ENCODE measurements at places on chromosomes 4 and X.

- peak; percentile 21 for DNase-seq
Measured at GRCh38 chrX:70998411-70999027, 67.6 kb upstream of the SLC7A3 start.

DNA sequence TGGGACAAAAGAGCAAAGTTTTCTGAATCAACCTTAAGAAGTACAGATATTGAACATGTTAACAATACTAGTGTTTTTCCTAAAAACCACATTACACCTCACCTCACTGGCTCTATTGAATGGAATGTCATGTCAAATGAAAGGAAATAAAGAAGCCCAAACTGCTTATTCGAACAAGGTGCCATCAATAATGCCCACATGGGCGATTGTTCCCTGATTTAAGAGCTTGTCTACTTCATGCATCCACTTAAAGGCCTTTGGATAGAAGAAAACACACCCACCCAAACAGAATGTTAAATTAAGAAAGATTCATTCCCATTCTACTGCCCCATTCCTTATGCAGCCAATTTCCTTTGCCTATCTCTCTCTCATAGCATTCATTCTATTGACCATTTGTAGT lies 118.5 kb upstream of the PAQR3 start:
- no peak for DNase-seq

DNA sequence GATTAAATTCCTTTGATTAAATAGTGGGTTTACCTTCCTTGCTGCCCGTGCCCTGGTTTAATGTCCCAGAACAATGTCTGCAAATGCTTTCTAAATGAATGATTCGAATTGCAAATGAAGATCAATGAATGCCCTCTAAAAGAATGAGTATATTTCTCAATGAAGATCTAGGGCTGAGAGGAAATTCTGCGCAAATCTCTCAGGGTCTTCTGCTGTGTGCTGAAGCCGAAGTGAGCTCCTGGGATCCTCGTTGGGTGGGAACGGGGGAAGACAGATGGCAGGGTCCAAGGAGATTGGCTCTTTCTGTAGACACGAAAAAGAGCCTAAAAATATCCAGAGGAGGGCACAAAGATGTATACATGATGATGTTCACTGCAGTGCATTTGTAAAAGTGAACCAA lies 224.8 kb downstream of the STIM2 start:
- DNase-seq = no peak

DNA sequence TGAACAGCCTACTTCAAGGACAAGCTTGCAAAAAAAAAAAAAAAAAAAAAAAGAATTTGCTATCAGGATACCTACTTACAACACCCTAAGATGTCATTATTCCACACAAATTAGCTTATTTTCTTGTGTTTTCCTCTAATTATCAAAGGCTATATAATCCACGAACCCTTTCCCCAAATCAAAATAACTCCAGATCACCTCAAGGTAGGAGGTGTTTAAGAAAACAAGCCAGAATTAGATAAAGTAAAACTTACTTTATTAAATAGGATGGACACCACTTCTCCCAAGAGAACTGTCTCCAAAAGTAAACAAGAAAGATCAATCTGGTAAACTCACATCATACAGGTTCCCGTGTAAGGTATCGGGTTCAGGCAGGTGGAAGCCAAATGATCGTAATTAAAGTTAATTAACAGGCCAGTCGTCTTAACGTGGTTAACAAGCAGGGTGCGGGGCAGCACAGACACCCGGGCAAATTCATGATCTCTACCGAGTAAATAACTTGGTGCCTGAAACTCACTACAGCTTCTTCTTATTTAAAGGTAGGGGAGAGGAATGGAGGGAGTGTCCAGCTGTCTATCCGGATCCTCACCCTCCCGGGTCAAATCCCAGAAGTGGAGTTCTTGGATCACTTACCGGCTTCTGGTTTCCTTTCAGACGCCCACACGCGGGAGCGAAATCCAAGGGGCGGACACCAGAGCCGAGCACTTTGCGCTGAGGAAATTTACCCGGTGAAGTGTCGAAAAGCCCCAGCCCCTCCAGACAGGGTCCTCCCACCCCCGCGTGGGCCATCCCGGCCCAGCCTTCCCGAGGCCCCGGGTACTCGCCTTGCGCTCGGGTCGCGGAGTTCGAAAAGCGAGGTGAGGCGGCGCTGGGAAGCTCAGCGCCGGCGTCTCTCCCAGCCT lies 708 bp downstream of the ARAP2 start:
- no peak for DNase-seq

DNA sequence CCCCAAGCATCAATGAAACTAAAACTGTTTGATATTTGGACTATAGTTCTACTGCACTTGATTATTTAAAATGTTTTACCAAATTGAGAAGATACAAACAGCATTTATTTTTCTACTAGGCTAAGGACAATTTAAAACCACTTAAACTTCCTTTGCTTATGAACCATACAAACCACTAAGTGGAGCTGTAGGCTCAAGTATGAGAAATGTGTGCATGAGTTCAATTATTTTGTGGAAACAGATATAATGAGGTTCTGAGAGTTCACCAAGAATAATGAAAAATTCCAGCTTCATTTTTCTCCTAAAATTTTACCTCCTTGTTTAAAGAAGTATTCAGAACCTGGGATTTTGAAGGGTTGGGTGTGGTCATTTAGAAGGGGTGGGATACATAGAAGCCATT lies 63.1 kb downstream of the SERPINA7 start:
- DNase-seq = no peak

GRCh38 chr4:9932771-9933170 lies 88.5 kb downstream of the SLC2A9 start:
- DNase-seq = no peak

DNA sequence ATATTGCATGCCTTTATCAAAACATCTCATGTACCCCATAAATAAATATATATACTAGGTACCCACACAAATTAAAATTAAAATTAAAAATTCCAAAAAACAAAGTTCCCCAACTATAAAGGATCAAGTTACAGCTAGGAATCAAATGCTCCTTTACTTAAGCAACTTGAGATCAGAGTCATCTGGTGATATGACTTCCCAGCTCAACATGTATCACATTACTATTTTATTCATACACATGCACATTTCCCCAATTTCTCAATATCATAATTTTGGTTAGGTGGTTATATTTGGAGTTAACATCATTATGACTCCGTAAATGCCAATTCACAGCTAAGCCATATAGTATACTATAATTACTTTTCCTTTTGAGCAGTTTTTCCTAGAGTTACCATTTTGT lies 60.9 kb downstream of the CLOCK start:
- DNase-seq = no peak

DNA sequence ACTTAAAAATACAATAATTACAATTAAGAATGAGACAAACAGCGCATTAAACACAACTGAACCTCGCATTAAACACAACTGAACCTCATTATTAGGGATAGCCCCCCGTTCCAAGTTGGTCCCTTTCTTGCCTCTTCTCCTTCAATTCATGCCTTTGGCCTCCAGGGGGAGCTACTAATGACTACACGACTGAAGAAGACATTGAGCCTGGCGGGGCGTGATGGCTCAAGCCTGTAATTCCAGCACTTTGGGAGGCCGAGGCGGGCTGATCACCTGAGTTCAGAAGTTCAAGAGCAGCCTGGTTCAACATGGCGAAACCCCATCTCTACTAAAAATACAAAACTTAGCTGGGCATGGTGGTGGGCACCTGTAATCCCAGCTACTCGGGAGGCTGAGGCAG lies 56.4 kb upstream of the NWD2 start:
- no peak for DNase-seq

- DNase-seq = no peak
Measured at GRCh38 chr4:119039779-119040178, 95.9 kb upstream of the MYOZ2 start.

DNA sequence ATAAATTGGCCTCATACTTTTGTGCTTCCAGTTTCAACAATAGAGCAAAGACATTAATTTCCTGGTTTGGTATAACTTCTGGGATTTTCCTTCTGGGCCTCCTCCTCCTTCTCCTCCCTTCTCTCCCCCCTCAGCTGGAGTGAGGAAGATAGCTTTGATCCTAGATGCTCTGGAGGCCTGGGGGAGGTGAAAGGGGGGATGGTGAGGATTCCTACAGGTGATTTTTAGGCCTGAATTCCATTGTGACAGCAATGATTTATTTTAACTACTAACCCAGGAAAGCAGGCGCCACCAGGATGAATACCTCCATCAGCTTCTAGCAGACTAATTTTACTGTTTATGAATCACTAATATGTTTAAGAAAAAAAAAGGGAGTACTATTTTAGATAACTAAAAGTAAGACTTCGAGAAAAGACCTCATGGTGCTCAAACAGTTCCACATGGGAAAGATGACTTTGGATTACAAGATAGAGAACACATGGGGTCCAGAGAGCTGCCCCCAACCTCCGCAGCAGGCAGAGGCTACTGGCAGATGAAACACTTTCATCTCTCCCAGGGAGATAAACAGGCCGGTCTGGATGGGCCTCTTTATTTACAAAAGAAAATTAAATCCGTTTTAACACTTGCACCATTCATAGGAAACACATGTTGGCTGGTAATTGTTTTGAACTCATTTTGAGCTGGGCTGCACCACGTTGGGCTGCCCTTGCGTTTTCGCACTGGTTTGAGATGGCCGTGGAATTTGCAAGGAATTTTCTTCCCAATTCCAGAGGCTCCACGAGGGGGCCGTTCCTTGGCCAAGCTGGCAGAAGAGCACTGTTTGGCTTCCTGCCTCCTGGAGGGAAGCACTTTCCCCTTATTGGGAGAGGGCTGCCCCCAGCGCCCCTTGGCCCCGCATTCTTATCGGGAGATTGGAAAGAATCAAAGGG lies 125.1 kb upstream of the STX18 start:
- DNase-seq = peak; percentile 70

- no peak for DNase-seq
Measured at GRCh38 chr4:32472918-32473317, 1752.7 kb downstream of the PCDH7 start.

DNA sequence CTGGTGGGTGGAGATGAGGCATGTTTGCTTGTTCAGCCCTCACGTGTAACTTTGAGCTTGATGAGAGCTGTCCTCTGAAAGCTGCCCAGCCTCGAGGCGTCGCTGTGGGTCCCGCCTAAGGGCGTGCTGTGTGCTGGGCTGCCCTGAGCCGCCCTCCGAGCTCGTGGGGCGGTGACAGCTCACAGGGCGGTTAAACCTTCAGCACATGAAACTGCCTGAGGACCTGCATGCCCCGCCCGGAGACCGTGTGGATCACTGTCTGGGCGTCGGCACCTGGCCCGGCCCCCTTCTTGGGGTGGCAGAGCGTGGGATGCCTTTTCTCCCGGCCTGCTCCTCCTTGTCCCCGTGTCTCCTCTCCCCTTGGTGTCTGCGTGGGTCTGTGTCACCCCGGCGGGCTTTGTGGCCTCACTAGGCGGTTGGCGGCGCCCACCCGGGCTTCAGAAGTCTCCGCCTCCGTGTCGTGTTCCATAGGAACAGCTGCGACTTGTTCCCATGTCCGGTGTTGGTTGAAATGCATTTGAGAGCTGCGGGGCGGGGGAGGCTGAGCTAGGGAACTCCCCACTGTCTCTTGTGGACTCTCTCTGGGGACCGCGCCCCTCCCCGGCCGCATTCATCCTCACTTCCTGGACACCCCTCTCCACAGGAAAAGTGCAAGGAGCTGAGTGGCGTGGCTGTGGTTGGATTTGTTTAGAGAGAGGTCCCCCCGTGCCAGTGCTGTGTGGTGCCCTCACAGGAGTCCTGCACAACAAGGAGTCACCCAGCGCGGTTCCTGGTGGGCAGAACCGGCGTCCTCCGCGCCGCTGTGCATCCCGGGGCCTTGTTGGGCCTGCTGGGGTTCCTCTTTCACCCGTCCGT lies 6.8 kb downstream of the AKAP17A start:
- no peak for DNase-seq
